ENCODE measurements at places on chromosomes 7 and 10.

DNA sequence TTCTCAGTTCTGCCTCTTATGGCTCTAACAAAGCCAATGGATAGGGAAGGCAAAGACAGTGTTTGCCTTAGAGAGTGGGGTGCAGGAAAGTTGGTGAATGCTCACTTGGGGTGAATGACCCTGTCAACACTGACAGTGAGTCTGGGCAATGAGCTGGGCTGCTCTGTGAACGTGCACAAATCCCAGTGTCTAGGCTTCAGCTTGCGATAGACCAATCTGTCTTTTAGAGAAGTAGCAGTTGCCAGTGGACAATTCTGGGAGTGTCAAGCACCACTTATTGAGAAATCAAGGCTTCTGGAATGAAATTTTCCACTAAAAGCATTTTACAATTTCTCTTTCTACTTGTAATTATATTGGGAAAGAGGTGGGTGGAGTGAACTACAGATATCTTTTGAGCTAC lies 141.4 kb downstream of the HERPUD2 start:
- DNase-seq, result no peak

- no peak for DNase-seq
These were observed 65.4 kb downstream of the TACC2 start for GRCh38 chr10:122054048-122055025.

GRCh38 chr7:152924238-152924637 lies 164.7 kb downstream of the ACTR3B start:
- no peak for DNase-seq

DNA sequence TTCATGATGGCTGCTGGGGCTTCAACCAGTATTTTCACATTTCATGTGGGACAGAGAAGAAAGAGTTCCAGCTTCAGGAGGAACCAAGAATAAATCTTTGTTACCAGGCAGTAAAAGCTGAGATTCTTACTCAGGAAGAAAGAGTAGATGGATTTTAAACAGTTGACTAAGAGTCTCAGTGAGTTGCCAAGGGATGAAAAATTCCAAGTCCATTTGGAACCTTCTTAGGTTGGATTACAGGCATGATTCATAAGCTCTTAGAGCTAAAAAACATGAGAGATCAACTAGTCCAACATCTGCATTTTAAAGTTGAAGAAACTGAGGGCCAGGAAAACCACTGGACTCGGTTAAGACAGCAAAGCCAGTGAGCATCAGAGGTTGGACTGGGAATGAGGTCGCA lies 148.6 kb downstream of the NEBL start:
- no peak for DNase-seq

DNA sequence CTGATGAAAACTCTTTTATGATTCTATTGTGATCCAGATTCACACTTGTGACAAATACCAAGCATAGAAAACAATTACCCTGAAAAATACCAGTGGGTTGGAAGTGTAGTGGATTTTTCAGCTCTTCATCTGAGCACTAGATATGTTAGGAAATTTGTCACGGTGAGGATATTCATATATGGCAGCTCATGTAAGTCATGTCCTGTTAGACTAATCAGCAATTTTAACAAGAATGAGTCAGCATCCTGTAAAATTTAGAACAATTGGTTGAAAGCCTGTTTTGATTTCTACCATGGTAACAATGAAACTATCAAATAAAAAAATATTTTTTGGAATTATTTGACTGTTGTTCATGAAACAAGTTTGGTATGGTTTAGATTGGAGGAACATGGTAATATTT lies 334.3 kb downstream of the CACNA2D1 start:
- no peak for DNase-seq

Data from activated T-cell treated with anti-CD3 and anti-CD28 coated beads, Interleukin-2, amount 50 U/mL, for 48 hours (primary cell).